Trophoblast cell (in vitro differentiated cells and primary cell): ENCODE measurements at places on chromosomes 2 and 18.

DNA sequence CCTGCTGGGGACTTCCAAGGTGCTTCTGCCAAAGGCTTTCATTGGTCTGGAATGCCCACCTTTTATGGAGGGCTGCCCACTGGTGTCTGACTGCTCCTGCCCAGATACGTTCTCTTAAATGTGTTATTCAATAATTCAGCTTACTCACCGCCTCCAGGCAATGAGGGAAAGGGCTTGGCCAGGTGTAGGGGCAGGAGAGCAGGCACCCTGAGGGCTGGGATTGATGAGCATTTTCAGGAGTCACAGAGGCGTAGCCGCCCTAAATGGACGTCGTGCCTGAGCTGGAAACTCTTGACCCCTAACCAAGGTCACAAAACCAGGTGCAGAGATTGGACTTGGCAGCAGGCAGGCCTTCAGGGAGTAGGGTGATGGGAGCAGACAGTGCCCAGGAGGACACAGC is 26.8 kb downstream of the MAL start:
- DNase-seq: peak; percentile 86

DNA sequence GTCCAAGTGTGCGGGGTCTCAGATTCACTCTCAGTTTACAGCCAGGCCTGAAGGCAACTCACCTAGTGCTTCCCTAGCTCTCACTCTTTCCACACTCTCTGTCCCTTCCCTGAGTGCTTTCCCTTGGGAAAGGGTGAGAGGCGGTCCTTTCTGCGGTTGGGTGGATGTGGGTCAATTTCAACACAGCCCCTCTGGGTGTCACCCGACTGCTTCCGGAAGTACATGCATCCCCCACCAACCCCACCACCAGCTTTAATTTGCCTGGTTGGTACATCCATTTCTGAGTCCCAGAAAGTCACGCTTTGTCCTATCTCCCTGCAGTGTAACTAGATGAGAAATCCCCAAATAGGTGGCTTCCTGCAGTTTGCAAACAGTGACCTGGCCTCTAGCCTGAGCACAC is 307.3 kb upstream of the MEIS1 start:
- DNase-seq: no peak

DNA sequence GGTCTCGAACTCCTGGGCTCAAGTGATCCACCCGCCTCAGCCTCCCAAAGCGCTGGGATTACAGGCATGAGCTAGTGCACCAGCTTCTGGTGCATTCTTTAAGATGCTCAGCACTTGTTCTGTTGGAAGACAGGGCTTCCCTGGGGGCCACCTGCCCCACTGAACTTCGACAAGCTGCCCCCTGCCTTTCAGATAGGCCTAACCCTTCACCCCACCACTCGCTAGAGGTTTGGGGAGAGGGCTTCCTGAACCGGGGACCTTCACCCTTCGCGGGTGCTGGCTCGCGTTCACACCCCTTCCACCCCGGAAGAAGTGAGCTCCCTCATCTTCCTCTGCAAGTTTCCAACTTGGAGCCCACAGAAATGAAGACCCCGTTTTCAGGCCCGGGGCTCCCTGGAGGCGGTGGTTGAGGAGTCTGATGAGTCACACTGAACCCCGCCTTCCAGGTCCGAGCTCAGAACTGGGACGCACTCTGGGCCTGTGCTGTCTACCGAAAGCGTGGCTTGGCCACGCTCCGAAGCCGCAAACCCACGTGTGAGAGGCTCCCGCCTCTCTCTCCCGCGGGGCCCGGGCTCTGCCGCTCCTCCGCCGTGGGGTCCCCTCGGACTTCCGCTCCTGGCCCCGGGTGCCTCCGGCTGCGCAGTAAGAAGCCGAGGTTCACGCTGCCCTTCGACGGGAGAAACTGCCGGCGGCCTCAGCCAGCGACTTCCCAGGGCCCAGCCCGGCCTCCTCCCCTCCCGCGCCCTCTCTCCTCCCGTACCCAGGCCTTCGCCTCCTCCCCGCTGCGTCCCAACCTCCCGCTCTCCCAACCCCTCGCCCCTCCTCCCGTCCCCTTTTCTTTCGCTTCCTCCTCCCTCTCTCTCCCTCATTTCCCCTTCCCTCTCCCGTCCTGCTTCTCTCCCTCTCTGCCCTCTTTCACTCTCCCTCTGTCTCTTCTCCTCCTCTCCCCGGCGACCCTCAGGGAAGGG is 47.5 kb upstream of the SP3 start:
- peak; percentile 64 for DNase-seq

DNA sequence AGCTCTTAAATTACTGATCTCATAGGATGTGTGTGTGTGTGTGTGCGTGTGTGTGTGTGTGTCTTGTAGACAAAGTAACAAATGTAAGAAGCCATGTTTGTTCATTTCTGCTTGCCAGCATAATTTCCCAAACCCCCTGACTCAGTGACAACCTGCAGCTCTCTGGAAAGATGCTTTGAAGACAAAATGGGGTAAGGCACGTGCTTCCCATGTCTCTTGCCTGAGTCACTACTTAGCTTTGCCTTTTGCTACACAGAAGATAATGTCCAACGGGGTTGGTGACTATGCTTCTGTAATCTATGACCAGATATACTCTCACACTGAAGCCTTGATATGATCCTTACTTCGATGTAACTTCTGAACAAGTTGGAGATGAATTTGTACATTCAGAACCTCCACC is 332.0 kb downstream of the SLC4A3 start:
- peak; percentile 80 for DNase-seq

- DNase-seq: no peak
Measured at GRCh38 chr2:25312958-25313710, 28.6 kb downstream of the DNMT3A start.

DNA sequence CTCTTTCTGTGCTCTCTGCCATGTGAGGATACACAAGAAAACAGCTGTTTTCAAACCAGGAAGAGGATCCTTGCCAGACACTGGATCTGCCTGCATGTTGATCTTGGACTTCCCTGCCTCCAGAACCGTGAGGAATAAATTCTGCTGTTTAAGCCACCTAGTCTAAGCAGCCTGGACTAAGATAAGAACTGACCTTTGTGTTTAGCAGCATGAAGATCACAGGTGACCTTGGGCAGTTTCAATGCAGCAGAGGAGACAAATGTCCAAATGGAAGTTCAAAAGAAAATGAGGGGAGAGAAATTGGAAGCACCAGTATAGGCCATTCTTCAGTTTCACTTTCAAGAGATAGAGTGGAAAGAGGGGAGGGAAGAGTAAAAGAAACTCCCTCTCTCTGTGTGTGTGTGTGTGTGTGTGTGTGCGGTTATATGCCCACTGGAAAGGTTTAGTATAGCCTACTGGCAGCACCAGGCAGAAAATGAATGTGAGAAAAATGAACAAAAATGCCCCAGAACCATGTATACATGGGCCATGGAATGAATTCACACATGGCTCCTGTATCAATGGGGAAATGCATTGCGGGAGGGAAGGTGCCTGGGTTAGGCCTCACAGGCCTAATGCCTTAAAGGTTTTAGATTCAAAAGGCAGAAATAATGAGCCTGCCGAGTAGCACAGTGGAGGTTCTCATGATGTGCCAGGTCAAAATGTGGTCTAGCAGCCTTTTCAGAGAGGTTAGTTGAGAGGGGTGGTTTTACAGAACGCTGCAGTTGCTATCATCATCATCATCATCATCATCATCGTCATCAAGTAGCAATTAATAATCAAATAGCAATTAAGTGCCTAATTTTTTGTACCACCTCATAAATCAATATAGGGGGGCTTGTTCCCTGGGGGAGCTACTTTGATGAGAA is 1.1 kb upstream of the CERS6 start:
- DNase-seq: peak; percentile 16

GRCh38 chr2:118918017-118918416 is 24.0 kb upstream of the MARCO start:
- no peak for DNase-seq

- DNase-seq: no peak
Measured at GRCh38 chr18:76274468-76275289, 220.4 kb downstream of the ZNF516 start.

GRCh38 chr2:74374509-74375205 is 5.5 kb downstream of the DCTN1 start:
- no peak for DNase-seq

GRCh38 chr2:42859791-42860190 is 67.4 kb upstream of the HAAO start:
- DNase-seq: peak; percentile 9

GRCh38 chr2:184646593-184646992 is 48.3 kb downstream of the ZNF804A start:
- no peak for DNase-seq

GRCh38 chr2:223725494-223725893 is 111.9 kb downstream of the AP1S3 start:
- peak; percentile 95 for DNase-seq

GRCh38 chr2:157792335-157793052 is 83.6 kb downstream of the ACVR1 start:
- peak; percentile 44 for DNase-seq

GRCh38 chr2:101779656-101780055 is 82.1 kb downstream of the MAP4K4 start:
- no peak for DNase-seq

DNA sequence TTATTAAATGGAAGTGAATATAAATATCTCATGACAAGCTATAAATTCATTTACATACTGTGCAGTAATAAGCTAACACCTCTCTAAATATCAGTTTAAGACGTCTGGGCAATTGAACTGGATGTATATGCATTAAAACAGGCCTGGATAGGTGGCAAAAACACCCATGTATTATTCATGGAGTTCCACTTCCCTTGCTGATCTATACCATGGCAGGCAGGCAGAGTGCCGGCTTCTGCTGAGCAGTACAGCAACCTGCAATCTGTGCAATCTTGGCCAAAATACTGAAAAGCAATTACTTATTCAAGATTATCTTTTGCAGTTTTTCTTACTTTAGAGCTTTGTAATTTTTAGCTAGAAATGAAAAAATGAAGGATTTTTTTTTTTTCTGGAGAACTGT is 112.1 kb upstream of the PIEZO2 start:
- no peak for DNase-seq

DNA sequence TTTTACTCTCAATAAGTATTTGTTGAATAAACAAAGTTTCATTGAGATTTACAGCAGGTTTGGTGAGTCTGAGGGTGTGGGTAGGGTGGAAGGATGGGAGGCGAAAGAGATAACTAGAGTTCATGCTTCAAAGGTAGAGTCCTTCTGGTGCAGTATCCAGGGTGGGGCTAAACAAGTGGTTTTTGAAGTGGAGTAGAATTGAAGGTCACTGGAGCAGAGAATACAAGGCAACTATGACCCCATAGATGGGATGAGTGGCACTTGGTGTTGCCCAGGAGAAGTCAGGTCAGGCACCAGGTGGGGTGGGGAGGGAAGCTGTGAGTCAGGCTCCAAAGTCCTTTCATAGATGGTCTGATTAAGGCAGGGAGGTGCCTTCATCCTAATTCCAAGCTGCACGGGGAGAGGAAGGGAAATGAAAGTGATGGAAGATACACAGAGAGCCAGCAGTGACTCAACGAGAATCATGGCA is 6.6 kb upstream of the CAB39 start:
- no peak for DNase-seq

DNA sequence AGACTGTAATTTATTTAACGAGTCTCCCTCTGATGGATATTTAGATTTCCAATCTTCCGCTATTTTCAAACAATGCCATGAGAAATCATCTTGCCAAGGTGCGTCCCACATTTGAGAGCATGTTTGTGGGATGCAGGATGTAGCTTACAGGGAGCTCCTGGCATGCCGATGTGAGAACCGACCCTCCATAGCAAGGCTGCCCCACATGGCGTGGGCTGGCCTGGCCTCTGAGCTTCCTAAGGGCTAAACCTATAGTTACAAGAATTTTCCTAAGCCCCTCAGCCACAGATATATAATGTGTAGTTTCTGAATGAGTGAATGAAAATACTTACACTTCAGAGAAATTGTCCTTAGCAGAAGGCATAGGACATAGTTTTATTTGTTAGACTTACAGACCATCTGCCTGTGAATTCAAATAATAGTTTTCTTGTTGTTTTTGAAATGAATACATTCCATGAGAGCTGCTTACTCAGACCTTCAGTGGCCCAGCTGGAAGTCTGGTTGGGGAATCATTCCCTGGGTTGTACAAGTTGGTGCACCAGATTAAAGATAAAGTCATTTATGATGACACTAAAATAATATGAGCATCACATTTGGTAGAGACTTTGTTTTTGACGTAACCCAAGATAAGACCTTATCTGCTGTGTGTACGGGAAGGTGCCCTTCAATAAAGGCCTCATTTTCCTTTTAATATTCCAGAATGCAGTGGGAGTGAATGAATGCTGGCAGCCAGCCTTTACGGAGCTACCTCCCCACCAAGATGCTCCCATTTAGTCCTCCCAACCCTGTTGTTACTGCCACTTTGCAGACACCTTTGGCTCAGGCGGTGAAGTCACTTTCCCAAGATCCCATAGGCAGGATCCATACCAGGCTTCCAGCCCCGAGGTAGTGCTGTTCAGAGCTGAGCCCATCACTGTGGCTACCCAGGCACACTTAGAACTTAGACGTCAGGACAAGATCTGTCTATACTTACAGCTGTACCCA is 107.1 kb downstream of the GLI2 start:
- DNase-seq: no peak

DNA sequence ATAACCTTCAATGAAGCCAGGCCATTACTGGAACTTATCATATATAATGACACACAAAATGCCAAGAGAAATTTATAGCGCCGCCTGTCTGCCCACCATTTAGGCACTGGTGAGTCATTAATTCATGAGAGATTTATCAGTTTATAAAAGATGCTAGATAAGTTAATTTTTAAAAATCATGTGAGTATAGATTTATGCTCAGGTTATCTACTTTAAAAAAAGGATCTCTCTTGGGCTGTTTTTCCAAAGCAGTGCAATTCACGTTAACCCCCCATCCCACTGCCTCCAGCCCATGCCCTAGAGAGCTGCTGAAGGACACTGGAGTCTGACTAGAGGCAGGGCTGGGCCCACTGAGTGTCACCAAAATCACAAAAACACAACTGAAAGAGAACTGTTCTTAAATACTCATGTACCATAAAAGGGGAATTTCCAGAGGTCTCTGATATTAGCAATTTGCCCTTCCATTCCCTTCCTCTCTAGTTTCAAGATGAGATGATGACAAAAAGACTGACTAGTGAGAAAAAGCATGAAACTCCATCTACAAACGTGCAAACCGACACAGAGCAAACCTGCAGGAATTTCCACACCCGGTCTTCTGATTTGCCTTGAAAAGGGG is 160.8 kb downstream of the BCL2 start:
- DNase-seq: no peak

- no peak for DNase-seq
Measured at GRCh38 chr2:237636578-237636977, 9.2 kb downstream of the LRRFIP1 start.

- DNase-seq: no peak
Measured at GRCh38 chr2:229925201-229925600, 2.9 kb downstream of the FBXO36 start.

DNA sequence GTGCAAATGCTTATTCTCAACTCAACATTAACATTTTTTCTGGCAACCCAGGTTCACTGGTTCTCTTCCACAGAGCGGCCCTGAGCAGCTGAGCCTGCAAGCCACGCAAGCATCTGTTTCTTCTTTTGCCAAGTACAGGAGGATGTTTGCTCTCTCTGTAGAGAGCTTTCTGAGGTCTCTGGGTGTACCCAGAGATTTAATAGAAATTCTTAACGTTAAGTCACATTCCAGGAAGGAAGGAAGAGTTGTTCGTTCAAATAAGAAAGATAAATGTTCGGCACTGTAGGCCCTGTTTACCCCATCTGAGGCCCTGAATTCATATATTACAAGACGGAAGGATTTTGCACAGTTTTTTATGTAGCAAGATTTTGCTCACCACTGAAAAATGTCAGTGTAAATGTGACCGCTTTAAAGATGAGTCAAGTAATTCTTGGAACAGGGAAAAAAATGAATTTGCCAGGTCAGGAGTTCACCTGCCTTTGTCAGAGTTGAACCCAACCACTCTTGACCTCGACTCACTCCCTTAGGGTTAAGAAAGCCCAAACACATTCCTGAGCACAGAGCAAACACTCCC is 30.1 kb downstream of the KCTD18 start:
- DNase-seq: peak; percentile 41

GRCh38 chr18:12236934-12237832 is 17.0 kb upstream of the CIDEA start:
- peak; percentile 46 for DNase-seq
